ENCODE measurements at places on chromosomes 4 and X. TPM values are rescaled to one million over a fixed set of nuclear protein-coding genes. Genes with fewer than 3 reads are reported as not detected.

Gene SOX3
- not detected for total RNA-seq

Gene PLXNB3
- 2.5 TPM for total RNA-seq

Gene CLDN22
- not detected for total RNA-seq

Gene DIPK2B
- total RNA-seq, result 13.4 TPM

Gene RHOH
- total RNA-seq, result 2.8 TPM

Gene GABRE
- total RNA-seq, result 31.9 TPM

Gene TMSB15B
- 11.7 TPM for total RNA-seq

Gene SPANXN2
- total RNA-seq, result not detected

Gene CT45A2
- total RNA-seq, result not detected

Gene F8A3
- total RNA-seq, result 5.4 TPM

Gene RAP1GDS1
- 41.3 TPM for total RNA-seq

Gene TLR3
- 9.6 TPM for total RNA-seq

Gene TMPRSS11E
- total RNA-seq, result 0.18 TPM

Gene COL4A6
- total RNA-seq, result 14.2 TPM

Gene PPP4R3C
- not detected for total RNA-seq

Gene FRMPD3
- total RNA-seq, result 0.35 TPM

Gene KIAA0232
- total RNA-seq, result 26.8 TPM

Gene GPR78
- 0.76 TPM for total RNA-seq

Gene EDA
- 11.7 TPM for total RNA-seq

Gene CXCL1
- total RNA-seq, result 5.9 TPM

Gene ASMT
- not detected for total RNA-seq

Gene MAGEC1
- not detected for total RNA-seq

Gene CXCL11
- not detected for total RNA-seq

Gene CLDN2
- total RNA-seq, result 16.3 TPM

Gene MID1IP1
- total RNA-seq, result 34.8 TPM

Gene MAGEA9B
- total RNA-seq, result not detected

Gene F11
- 2.5 TPM for total RNA-seq

Gene ASB12
- total RNA-seq, result 5.5 TPM

Gene SLC6A8
- total RNA-seq, result 40.9 TPM

Gene PDGFC
- total RNA-seq, result 40.4 TPM

Gene SFRP2
- total RNA-seq, result 12.3 TPM

Gene PTTG2
- total RNA-seq, result 0.82 TPM

Gene AKAP4
- not detected for total RNA-seq

Gene GABRQ
- 0.99 TPM for total RNA-seq

Gene HDX
- total RNA-seq, result 7.8 TPM

Gene GYPA
- 12.8 TPM for total RNA-seq

Gene ENOPH1
- 39.6 TPM for total RNA-seq

Gene GPR82
- 0.58 TPM for total RNA-seq

Gene FGF5
- total RNA-seq, result not detected

Gene ANKRD50
- 47.9 TPM for total RNA-seq

Gene LIMCH1
- 94.9 TPM for total RNA-seq

Gene CRLF2
- total RNA-seq, result 0.35 TPM

Gene ARHGEF9
- 24.8 TPM for total RNA-seq

Gene GYG2
- 11.0 TPM for total RNA-seq

Gene AFF2
- 6.1 TPM for total RNA-seq

Gene TMEM255A
- 0.88 TPM for total RNA-seq

Gene ARMCX2
- 96.8 TPM for total RNA-seq

Gene ZCCHC4
- 20.1 TPM for total RNA-seq

Gene MAGEB17
- total RNA-seq, result not detected

Gene GPR34
- total RNA-seq, result 7.2 TPM

Gene FRAS1
- 125 TPM for total RNA-seq

Gene CCNB3
- 0.47 TPM for total RNA-seq

Gene ARX
- 0.06 TPM for total RNA-seq

Gene XAGE1B
- total RNA-seq, result not detected

Gene SSX1
- total RNA-seq, result not detected
